ENCODE measurements at places on chromosomes 6 and 20.

- DNase-seq: no peak
These were observed 39.6 kb upstream of the RCAN2 start for GRCh38 chr6:46530896-46531295.

GRCh38 chr6:52909131-52909530 is 367 bp downstream of the GSTA3 start:
- DNase-seq: no peak

DNA sequence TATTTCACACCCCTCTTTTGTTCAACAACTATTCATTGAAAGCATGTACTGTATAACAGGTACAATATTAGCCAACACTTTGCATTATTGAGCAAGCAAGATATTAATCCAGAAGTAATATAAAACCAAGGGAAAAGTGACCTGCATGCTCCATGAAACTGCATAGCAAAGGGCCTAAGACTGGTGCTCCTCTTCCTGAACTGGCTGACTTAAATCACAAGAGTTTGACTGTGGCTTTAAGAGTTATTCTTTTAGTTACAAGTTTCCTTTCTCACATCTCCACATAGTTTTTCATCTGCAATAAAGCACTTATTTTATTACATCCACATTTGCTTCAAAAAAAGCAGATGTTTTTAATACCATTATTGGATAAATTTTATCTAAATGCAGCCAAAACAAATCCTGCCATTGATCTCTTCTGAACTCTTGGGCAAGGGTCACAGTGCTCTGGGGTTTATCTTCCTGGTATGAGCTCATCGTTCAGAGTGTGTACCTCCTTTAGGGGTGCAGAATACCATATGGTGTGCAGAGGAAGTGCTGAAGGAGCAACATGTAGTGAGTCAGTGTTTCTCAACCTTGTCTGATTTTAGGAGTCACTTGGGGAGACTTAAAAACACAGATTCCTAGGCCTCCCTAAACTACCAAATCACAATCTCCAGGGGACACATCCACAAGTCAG is 1225.9 kb upstream of the MAP3K7 start:
- DNase-seq: no peak

DNA sequence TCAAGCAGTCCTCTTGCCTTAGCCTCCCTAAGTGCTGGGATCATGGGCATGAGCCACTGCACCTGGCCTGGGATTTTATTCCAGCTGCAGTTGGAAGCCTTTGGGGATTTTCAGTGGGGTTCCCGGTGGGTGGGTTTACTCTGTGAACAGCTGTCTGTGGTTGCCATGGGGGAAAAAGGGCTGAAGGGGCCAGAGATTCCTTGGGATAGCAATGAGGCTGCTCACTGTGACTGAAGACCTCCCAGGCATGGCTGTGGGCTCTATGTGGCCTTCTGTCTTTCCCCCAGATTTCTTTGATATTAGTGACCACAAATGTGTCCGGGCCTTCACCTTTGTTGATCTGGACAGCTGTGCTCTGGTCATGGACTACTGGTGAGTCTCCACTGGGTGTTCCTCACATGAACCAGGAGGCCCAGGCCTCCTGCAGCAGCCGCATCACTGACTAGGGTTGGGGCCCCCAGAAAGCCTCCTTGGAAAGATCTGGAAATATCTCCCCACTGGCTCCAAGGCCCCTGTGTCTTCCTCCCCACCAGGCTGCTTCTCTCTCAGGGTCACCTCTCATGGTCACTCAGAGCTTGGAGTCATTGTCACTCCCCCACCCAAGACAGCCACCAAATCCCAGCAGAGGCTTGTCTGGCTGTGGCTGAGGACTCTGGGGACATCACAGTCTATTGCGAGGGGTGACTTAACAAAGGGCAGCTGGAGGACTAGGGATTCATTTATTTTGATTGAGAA is 33.4 kb downstream of the EFCAB8 start:
- DNase-seq: no peak

- no peak for DNase-seq
These were observed 53.0 kb downstream of the ELOVL2 start for GRCh38 chr6:10991115-10991514.

DNA sequence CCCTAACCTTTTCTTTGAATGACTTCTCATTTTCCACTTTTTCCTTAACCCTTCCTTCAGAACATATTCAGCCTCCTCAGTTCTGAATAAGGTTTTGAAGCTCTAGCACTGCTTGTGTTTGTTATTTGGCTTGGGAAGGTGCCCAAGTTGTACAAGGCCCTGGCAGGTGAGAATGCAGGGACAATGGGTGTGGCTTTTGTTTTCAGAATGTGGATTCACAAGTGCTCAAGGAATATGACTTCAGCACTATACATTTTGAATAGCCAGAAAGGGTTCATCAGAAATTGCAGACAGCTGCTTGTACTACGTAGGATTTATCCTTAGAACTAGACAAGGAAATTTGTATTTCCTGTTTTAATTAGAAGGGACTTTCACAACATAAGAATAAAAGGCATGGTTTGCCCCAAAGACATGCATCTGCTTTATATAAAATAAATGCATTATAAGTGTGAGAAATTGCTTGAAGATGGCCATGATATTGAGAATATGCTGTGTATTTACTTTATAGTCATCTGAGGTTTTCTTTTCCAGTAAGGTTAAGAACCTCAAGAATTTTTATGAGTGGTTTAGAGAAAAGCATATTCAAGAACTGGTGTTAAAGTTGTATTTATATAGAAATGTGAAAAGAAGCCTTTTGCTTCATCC is 29.3 kb upstream of the PRDM1 start:
- peak; percentile 66 for DNase-seq

DNA sequence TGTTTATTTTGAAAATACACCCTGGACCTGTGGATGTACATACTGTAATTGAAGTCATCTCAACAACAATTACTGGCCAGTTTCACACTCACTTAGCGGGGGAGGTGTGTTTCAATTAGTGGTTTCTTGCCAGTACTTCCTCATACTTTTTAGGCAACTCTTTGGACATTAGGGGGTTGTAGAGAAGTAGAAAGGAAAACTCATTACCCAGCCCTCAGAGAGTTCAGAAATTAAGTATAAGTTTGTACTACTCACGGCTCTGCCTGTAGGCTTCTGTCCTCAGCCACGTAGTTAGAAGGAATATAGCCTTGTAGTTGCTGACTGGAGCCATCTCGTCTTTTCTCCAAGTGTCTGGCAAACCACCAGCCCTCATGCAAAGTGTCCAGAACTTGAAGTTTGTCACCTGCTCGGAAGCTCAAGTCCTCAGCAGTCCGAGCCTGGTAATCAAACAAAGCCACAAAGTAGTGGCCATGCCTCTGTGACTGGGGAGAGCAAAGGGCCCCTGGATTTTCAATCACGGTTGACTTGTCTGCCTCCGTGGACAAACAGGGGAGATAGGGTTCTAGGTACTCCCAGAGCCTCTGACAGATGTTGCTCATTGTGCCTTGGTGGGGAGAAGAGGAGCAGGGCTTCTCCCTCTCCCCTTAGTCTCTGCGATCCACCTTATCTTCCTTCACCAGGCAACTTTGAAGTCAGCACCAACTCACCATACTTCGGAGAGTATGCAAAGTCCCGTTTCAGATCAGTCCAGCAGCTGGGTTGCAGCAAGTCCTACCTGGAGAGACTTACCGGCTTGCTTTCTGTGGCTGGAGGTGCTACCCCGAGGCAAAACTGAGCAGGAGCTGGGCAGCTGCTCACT is 749 bp downstream of the FRK start:
- peak; percentile 55 for DNase-seq

- no peak for DNase-seq
These were observed 28.6 kb downstream of the FOXO3 start for GRCh38 chr6:108589244-108589791.

DNA sequence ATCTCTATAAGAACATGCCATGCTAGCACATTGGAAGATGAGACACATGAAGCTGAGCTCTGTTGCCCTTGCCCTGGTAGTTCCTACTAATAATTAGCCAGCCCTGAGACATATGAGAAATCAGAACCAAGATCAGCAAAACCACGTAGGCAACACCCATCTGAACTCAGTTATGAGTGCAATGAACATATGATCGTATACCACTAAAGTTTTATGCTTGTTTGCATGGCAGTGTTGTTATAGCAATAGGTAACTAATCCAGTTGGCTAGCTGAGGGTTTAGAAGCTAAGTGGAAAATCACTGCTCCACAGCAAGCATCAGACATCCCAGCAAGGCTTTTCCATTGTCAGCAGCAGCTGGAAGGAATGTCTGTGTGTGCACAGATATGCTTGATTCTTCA is 180.7 kb downstream of the BTBD3 start:
- DNase-seq: no peak

DNA sequence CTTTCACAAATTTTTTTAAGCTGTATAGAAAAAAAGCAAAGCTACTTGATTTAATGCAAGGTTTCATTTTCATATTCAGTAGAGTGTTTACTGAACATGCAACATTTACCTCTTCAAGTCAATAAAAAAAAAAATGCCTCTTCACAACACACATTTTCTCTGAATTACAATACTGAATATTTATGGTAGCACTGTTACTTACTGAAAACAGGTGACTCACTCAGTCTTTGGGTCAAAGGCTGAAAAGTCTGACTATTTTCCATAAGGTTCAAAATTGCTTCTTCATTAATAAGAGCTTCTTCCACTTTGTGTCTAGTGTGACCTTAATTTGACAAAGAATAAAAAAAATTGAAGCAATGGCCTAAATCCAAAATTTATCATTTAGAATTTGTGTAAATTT is 101.9 kb downstream of the REV3L start:
- DNase-seq: no peak

DNA sequence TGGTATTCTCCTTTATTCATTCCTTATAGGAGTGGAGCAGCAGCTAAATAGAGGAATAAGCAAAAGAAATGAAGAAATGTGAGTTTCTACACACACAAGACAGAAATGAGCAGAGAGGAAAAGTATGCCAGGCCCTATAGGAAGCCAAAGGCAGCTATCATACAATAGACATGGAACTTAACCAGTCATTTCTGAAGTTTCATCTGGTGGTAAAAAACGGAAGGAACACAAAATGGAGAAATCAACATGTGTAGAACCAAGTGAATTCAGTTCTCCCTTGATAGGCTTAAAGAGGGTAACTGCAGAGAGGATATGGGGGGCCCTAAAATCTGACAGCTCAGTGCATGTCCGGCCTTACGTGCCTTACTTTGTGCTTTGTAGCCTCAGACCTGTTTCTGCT is 44.6 kb downstream of the TSBP1 start:
- no peak for DNase-seq

- DNase-seq: no peak
These were observed 28.1 kb upstream of the ARFGEF2 start for GRCh38 chr20:48893374-48893773.

DNA sequence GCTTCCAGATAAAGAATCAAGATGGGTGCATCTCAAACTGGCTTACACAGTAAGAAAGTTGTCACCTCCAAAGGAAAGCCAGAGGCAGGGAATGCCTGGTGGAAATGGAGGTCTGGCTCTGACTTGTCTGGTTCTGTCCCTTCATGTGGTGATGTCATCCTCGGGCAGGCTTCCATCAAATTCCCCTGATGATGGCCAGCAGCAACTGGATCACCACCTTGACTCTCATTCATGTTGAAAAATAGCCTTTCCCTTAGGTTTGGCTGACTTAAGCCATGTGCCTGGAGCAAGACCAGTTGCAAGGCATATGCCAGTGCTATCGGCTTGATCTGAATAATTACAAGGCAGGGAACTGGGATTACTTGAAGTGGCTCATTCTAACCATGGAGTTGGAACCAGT is 28.8 kb downstream of the IMPG1 start:
- no peak for DNase-seq

DNA sequence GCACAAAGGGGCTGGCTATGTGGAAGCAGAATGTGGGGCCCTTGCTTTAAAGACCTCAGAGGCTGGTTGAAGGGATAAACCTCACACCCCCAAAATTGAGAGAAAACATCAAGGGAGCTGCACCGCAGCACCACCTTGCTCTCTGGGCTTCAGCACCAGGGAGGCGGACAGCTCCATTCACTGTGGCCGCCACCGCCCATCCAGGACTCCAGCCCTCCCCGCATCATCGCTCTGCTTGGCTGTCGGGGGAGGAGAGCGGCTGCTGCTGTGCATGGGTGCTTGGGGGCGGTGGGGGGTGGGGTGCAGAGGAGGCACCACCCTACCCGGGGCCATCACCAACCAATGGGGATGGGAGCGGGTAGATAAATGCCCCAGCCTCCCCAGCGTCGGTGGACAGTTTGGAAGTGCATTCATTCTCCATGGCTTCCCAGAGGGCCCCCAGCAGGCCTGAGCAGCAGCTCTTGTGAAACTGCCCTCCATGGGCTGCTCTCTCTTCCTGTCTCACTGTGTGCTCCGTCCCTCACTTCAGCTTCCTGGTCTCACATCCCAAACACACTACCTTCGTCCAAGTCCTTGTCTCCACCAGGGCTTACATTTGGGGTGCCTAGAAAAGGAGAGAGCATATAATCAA is 75.7 kb upstream of the BHLHE23 start:
- DNase-seq: peak; percentile 24

GRCh38 chr6:7473805-7474719 is 67.4 kb upstream of the DSP start:
- DNase-seq: no peak

- DNase-seq: no peak
These were observed 111.3 kb upstream of the LGSN start for GRCh38 chr6:63430985-63431519.

- peak; percentile 59 for DNase-seq
These were observed 86.4 kb upstream of the CLDN20 start for GRCh38 chr6:155177363-155177961.

- no peak for DNase-seq
These were observed 860.3 kb upstream of the SLC35B3 start for GRCh38 chr6:9295644-9296043.

- DNase-seq: no peak
These were observed 1.9 kb downstream of the BTBD3 start for GRCh38 chr20:11919581-11919980.

- no peak for DNase-seq
These were observed 11.0 kb downstream of the ALDH8A1 start for GRCh38 chr6:134938896-134939295.

DNA sequence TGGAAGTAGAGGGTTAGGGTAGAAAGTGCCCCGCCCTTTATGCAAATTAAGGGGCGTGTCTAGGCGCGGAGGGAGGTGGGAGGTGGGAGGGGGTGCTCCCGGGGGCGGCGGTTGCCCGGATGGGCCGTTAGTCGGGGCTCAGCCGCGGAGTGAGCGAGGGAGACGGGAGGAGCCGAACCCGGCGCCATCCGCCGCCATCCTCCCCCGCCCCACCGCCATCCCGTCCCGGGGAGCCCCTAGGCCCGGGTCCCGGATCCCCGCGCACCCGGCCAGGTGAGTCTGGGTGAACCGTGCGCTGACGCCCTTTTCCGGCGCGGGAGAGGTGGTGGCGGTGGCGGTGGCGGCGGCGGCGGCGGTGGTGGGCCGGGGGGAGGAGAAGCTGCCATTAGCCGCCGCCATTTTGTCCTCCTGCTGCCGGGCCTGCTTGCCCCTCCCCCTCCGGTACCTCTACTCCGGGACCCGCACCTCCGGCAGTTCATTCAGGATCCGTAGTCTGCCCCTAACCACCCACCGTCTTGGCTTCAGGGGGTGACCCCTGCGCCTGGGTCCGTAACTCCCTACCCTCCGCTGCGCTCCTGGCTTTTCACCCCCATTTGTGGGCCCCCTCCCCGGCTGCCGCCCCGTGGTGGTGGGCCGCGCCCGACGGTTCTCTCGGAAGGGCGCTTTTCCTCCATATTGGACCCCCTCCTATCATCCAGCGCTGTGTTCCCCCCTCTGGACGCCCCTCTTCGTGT is at the start of gene PRRC2A:
PRRC2A (plus strand) TSS at position 130 of the 734 bp plus-strand sequence. CDS start 2,075 bp downstream, outside the sequence.
- DNase-seq: peak; percentile 84

All from LoVo (cell line).